ENCODE measurements at places on chromosomes 5 and 9.

DNA sequence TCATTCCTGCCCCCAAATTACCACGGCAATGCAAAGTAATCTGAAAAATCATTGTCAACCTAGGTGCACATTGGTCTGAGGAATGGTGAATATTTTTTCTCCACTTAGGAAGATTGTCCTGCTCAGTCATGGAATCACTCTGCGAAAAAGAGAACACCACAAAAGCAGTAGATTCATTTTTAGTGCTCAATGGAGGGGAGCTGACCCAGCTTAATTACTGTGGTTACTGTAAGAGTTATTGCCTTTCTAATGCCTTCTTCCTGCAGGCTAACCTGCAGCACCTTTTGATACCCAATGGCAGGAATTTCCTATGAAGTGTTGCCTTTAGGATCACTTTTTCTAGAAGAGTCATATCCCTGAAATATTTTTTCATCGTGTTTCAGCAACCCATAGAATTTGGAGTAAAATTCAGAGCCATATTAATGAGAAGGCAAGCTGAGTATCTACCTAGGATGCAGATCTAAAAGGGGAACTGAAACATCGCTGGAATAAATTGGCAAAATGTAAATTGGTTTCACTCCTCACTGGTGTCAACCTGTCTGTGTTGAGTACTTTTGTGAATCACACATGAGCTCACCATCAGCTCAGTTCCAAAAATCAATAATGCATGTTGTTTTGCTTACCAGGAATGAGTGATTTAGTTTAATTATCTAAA lies 464.5 kb downstream of the CSNK1G3 start:
- DNase-seq = no peak

GRCh38 chr5:126054577-126055347 lies 368.4 kb upstream of the GRAMD2B start:
- DNase-seq = no peak

- DNase-seq = no peak
Measured at GRCh38 chr9:110932863-110933262, 105.4 kb downstream of the LPAR1 start.

DNA sequence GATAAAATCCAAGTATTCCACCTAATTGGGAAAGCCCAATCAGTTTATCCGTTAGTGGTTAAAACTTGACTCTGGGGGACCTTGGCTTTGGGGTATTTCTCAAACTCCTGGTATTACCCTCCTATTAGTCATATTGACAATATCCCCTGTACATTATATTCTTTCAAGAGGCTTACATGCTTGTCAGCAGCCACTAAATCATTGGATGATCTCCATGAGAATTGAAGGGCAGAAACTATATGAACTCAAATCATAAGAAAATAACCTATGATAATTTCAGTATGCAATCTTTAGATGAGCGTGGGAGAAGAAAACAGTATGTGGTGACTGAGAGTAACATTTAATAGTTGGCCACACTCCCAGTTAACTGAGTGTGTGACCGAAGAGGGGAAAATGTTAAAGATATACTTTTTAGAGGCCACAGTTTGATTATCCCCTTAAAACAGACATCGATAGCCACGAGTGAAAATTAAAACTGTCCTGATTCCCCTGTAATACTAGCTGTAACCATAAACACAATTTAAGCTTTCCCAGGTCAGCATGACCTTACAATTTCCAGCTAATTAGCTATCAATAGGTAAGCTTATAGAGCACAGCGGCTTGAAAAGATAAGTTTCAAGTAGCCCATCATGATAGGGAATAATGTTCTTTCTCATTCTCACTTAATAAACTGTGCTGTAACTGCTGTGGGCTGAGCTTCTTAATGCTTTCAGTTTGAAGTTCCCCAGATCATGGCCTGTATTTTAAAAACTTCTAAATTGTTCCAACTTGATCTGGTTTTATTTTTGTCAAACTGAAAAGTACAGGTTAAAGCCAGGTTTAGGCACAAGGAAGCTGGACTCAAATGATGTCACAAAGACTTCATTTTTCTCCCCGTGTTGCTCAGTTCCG lies 58.6 kb downstream of the PUM3 start:
- no peak for DNase-seq

- no peak for DNase-seq
Measured at GRCh38 chr9:81335879-81336421, 353.4 kb downstream of the TLE1 start.

DNA sequence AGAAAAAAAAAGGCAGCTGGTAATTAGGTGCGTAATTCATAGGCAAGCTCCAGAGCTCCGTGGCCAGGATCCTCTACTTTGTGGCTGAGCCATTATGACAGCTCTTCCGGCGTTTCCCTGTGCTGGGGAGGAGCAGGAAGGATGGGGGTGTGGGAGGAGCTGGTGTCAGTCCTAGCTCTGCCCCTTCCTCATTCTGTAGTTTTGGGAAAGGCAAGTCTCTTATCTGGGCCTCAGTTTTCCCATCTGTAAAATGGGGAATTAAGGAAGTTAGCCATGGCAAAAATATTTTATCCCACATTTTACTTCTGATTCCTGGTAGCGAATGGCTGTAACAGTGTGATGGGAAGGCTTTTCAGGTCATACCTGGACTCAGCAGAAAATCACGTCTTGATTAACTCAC lies 81.1 kb downstream of the SEC61B start:
- DNase-seq = no peak

- DNase-seq = no peak
Measured at GRCh38 chr9:20744036-20744630, 60.1 kb downstream of the FOCAD start.

- no peak for DNase-seq
Measured at GRCh38 chr5:170896779-170897178, 35.0 kb downstream of the RANBP17 start.

DNA sequence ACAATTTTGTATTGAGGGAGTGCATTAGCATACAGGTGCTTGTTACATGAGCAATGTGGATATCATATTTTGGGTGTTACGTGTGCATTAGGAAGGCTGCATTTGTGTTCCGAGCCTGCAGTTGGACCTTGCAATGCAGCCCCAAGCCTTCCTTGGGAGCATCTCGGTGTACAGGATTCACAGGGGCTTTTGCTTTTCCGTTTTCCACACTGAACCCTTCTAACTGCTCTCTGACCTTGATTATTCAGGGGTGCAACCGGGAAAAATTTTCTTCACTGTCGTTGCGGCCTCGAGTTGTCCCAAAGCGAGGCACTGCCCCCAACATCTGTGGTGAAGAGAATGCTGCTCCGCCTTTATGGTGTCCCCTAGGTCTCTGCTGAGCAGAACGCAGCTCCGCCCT lies 80.1 kb upstream of the PLEKHG4B start:
- no peak for DNase-seq

All from activated T-cell treated with anti-CD3 and anti-CD28 coated beads for 4 hours (primary cell).